Stomach (tissue), 19 donors: ENCODE measurements at places on chromosomes 5 and 9.

GRCh38 chr5:147690595-147690994, 91.9 kb downstream of the JAKMIP2 start:
- H3K27me3 ChIP-seq: no peaks in the 10 kb centered on the region
- H3K4me3 ChIP-seq: no peak overlapping the region
- no peaks in the 10 kb centered on the region for H3K4me1 ChIP-seq
- peak; percentile 62 for DNase-seq
- no peaks in the 10 kb centered on the region for H3K36me3 ChIP-seq

DNA sequence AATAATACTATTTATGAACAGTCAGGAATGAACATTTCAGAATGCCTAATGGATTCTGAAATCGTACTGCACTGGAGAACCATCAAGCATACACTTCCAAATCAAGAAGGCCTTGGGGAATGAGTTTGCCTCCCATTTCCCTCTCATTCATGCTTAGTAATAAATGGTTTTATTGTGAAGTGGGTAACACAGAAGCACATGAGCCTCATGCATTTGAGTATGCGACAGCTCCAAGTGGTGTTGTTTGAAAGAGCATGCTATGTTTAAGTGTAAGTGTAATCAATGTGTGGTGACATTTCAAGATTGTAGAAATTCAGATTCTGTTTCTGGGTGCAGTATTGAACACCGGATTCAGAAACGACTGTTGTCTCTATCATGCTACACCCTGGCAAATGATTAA, 60.0 kb downstream of the SGCD start:
- H3K4me1 ChIP-seq: no peaks in the 10 kb centered on the region
- no peaks in the 10 kb centered on the region for H3K27me3 ChIP-seq
- H3K36me3 ChIP-seq: no peaks in the 10 kb centered on the region
- DNase-seq: no peak

GRCh38 chr5:132372127-132372526, 2.6 kb downstream of the SLC22A5 start:
- H3K4me3 ChIP-seq: no peak overlapping the region
- H3K27ac ChIP-seq: no peak overlapping the region
- H3K27me3 ChIP-seq: no peaks in the 10 kb centered on the region
- H3K4me1 ChIP-seq: peaks cover 34% of the 10 kb centered on the region
- no peaks in the 10 kb centered on the region for H3K36me3 ChIP-seq

DNA sequence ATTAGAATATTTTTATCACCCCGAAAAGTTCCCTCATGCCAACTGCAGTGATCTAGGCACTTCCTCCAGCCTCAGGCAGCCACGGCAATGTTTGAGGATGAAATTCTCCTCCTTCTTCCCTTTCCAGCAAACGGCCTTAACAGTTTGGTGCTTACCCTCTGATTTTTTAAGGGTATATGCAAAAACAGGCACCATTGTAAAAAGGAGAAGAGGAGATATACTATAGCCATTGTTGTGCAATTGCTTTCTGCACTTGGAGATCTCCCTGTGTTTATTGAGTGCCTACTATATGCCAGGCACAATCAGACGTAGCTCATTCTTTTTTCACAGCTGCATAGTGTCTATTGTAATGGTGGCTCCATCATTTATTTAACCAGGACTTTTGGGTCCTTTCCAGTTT, 29.4 kb downstream of the GSN start:
- peaks cover 34% of the 10 kb centered on the region for H3K36me3 ChIP-seq
- no peak for DNase-seq
- no peaks in the 10 kb centered on the region for H3K27me3 ChIP-seq
- no peak overlapping the region for H3K4me3 ChIP-seq
- H3K27ac ChIP-seq: peak overlapping the region; percentile 90

DNA sequence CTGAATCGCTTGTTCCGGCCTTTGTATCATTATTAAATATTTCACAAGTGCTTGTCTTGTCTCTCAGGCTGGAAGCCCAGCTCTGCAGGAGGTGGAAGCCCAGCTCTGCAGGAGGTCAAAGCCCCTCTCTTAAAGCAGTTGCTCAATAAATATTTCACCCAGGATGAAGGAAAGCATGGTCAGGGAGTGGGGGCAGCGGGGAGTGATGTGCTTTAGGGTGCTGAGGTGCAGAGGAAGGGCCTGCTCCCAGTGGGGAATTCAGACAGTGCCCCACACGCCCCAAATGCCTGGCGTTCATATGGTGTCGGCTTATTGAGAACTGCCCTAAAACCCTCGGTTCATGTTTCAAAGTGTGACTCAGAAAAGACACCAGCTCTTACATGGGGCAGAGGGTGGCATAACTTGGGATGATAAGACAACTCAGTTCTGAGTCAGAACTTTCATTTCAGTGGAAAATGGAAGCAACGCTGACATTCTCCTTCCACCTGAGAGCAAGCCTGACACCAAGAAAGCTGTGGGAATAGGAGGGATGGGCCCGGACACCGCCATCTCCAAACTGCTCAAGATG, 114.3 kb upstream of the DAP start:
- H3K36me3 ChIP-seq: no peaks in the 10 kb centered on the region
- H3K4me3 ChIP-seq: no peak overlapping the region
- H3K4me1 ChIP-seq: no peaks in the 10 kb centered on the region

DNA sequence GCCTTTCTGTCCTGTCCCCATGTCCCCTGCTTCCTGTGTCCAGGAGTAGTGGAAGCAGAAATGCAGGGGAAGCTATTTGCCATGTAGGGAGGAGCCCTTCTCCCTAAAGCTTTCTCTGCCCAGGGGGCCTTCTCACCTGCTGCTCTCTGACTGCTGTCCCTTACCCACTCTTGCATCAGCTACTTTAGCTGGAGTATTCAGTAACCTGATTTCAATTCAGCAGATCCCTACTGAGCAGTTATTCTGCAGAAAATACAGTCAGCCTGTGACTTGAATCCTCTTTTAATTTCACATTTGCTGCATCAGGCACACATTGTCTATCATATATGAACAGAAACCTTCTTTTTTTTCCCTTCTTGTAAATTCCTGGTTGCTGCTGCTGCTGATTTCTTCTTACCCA, 90.4 kb downstream of the MVB12B start:
- no peaks in the 10 kb centered on the region for H3K27me3 ChIP-seq
- DNase-seq: no peak
- no peak overlapping the region for H3K4me3 ChIP-seq
- peaks cover 24% of the 10 kb centered on the region for H3K4me1 ChIP-seq
- H3K36me3 ChIP-seq: peaks cover 18% of the 10 kb centered on the region

DNA sequence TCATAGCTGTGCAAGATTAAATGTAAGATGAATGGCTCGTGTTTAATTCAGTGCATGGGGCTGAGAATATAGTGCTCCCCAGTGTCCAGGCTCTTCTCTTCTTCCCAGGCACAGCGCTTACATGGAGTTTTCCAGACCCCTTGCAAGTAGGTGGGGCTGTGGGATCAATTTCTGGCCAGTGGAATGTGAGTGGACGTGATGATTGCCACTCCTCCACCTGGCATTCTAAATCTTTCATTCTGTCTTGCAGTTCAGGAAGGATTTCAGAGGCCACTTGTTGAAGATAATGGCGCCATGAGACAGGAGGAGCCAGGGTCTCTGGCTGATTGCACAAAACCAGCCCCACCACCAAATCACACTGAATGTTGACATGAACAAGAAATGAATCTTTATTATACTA, 7.2 kb upstream of the PIP5K1B start:
- no peaks in the 10 kb centered on the region for H3K4me1 ChIP-seq
- H3K36me3 ChIP-seq: no peaks in the 10 kb centered on the region
- no peaks in the 10 kb centered on the region for H3K27me3 ChIP-seq
- H3K27ac ChIP-seq: no peak overlapping the region

GRCh38 chr5:179413711-179414458, 68.6 kb upstream of the ADAMTS2 start:
- H3K36me3 ChIP-seq: no peaks in the 10 kb centered on the region
- H3K4me1 ChIP-seq: no peaks in the 10 kb centered on the region
- H3K27me3 ChIP-seq: no peaks in the 10 kb centered on the region
- no peak overlapping the region for H3K27ac ChIP-seq

DNA sequence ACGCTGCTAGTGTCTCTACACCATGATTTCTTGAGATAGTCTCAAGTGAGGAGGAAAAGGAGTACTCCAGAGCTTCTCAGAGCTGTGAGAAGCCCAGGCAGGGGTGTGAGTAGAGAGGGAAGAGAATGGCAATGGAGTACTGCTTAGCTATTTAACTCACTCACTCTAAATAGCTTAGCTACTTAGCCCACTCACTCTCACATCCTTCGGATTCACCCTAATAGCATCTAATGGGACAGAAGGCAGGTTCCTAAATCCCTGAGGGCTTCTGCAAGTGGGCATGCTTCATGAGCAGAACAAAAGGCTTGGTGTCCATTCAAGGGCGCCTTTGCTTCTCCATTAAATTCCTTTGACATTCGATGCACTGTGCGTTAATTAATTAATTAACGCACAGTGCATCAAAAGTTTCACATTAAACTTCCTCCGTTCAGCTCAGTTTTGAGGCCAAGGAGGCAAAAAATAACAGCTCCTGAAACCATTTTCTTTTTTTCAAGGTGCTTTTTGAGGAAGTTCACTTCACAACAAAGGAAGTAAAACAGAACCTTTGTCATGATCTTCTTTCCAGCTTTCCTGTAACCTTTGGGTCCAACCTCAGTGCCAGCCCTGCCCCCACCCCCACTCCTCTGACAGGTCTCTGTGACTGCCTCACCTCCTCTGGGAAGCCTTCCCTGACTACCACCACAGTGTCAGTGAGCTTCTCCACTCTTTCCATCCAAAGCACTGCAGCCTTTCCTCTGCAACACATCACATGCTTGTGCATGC, 294.0 kb downstream of the SEC61B start:
- no peak overlapping the region for H3K4me3 ChIP-seq
- DNase-seq: no peak
- no peaks in the 10 kb centered on the region for H3K27me3 ChIP-seq
- H3K27ac ChIP-seq: no peak overlapping the region

GRCh38 chr9:113645978-113646253, 182.4 kb downstream of the RGS3 start:
- H3K36me3 ChIP-seq: no peaks in the 10 kb centered on the region
- no peak overlapping the region for H3K27ac ChIP-seq
- peaks cover under 1% of the 10 kb centered on the region for H3K4me1 ChIP-seq
- no peaks in the 10 kb centered on the region for H3K27me3 ChIP-seq
- DNase-seq: no peak
- H3K4me3 ChIP-seq: no peak overlapping the region

DNA sequence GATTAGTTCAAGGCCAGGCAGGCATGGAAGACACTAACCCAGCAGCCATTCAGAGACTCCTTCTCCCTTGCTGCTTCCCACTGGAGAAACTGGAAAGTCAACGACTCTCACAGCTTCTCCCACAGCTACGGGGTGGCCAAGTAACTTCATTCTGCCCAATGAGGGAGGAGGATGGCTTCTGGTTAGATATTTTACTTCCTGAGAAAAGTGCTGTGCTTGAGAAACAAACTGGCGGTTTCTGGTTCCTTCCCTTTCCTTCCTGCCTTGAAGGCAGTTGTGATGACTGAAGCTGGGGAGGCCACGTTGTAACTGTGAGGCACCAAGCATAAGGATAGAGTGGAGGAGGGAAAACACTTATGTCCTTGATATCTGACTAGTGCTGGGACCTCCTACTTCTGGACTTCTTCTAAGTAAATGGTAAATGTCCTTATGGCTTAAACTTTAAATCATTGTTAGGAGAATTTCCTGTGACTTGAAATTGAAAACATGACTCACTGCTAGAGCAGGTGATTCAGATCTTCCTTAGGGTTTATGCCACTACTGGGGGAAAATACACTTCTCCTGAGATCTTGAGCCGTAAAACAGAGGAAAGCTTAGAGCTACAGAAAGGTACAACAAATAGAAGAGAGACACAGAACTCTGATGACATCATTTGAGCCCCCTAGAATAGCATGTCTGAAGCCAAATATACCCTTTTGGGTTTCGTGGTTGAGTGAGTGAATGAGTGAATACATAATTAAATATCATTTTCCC, 3.1 kb upstream of the GNPDA1 start:
- DNase-seq: no peak
- no peak overlapping the region for H3K27ac ChIP-seq
- H3K27me3 ChIP-seq: no peaks in the 10 kb centered on the region
- H3K36me3 ChIP-seq: no peaks in the 10 kb centered on the region

GRCh38 chr9:36930941-36931340, 103.1 kb downstream of the PAX5 start:
- no peak overlapping the region for H3K27ac ChIP-seq
- H3K27me3 ChIP-seq: no peaks in the 10 kb centered on the region
- no peaks in the 10 kb centered on the region for H3K36me3 ChIP-seq
- no peak overlapping the region for H3K4me3 ChIP-seq

GRCh38 chr9:131714161-131714646, 25.7 kb downstream of the RAPGEF1 start:
- H3K4me3 ChIP-seq: no peak overlapping the region
- DNase-seq: peak; percentile 73
- H3K4me1 ChIP-seq: peaks cover 86% of the 10 kb centered on the region
- no peaks in the 10 kb centered on the region for H3K36me3 ChIP-seq

GRCh38 chr5:127652952-127653611, 4.2 kb downstream of the CTXN3 start:
- no peak for DNase-seq
- no peaks in the 10 kb centered on the region for H3K36me3 ChIP-seq

DNA sequence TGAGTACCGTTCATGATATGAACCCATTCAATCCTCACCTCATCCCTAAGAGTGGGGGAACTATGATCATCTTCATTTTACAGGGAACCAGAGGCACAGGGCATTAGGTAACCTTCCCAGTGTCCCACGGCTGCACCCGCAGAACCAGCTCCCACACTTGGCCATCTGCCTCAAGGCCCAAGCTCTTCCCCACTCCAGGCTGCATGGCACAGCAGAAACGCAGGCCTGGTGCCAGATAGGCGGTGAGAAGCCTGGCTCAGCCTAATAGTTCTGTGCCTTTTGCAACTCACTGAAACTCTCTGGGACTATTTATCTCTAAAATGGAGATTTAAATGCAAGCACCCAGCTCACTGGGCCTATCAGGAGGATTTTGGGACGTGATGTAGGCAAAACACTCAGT, 90.8 kb upstream of the ZNF618 start:
- no peak overlapping the region for H3K27ac ChIP-seq
- no peak overlapping the region for H3K4me3 ChIP-seq
- no peak for DNase-seq
- H3K36me3 ChIP-seq: no peaks in the 10 kb centered on the region

- no peak overlapping the region for H3K4me3 ChIP-seq
- H3K4me1 ChIP-seq: peaks cover 33% of the 10 kb centered on the region
- no peaks in the 10 kb centered on the region for H3K36me3 ChIP-seq
Observed at GRCh38 chr5:107477492-107477891, 193.2 kb downstream of the EFNA5 start.

- H3K4me1 ChIP-seq: peaks cover 15% of the 10 kb centered on the region
- H3K27me3 ChIP-seq: no peaks in the 10 kb centered on the region
- DNase-seq: no peak
- no peak overlapping the region for H3K27ac ChIP-seq
Observed at GRCh38 chr5:97006454-97007060, 70.7 kb downstream of the LNPEP start.
